ENCODE measurements at places on chromosomes 5 and 9. TPM values are rescaled to one million over a fixed set of nuclear protein-coding genes. Genes with fewer than 3 reads are reported as not detected.

DNA sequence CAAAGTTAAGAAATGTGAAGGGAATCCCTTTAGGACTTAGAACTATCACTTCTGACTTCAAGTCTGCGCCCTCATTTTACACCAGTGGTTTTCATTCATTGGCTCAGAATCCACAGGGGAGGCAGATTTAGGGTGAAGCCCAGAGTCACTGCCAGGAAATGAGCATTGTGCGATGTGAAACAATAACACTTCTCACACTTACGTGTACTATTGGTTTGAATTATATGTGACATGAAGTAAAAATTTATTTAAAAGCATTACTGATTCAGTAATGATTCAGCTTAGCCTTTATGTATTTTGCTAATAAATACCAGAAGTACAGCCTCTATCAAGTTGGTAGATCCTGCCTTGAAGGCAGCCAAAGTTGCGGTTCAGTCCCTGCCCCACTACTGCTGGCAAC, 98.6 kb downstream of the PAM start:
- H3K36me3 ChIP-seq: no peaks in the 10 kb centered on the region
- DNase-seq: no peak
- no peaks in the 10 kb centered on the region for H3K4me1 ChIP-seq
- H3K4me3 ChIP-seq: no peak overlapping the region
- no peak overlapping the region for H3K27ac ChIP-seq

TAF11L2 gene
- not detected for total RNA-seq

GADD45G gene
- total RNA-seq: 16.1 TPM

DNA sequence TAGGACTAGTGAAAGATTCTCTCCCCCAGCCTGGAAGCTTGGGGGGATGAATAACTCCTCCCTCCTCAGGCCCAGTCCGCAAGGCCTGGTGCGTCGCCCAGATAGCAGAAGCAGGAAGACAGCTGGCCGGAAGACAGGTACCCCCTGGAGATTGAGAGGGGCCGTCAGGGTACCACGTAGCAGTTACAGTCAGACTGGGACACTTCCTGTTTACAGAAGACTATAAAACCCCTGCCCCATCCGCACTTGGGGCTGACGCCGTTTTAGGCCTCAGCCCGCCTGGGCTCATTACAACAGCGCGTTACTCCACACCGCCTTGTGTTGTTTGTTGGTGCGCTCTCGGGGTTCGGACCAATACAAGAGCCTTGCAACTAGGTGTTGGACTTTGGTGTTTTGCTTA, 15.4 kb downstream of the SEMA6A start:
- DNase-seq: no peak
- H3K27me3 ChIP-seq: no peaks in the 10 kb centered on the region
- no peak overlapping the region for H3K27ac ChIP-seq
- H3K4me3 ChIP-seq: no peak overlapping the region
- H3K4me1 ChIP-seq: no peaks in the 10 kb centered on the region
- H3K36me3 ChIP-seq: no peaks in the 10 kb centered on the region

- H3K36me3 ChIP-seq: no peaks in the 10 kb centered on the region
- no peak overlapping the region for H3K4me3 ChIP-seq
- H3K4me1 ChIP-seq: no peaks in the 10 kb centered on the region
- H3K27ac ChIP-seq: no peak overlapping the region
- H3K27me3 ChIP-seq: no peaks in the 10 kb centered on the region
Observed at GRCh38 chr5:133663397-133664054, 51.2 kb upstream of the FSTL4 start.

- no peak overlapping the region for H3K4me3 ChIP-seq
- H3K36me3 ChIP-seq: peaks cover 44% of the 10 kb centered on the region
- peaks cover 4% of the 10 kb centered on the region for H3K4me1 ChIP-seq
- no peak overlapping the region for H3K27ac ChIP-seq
Observed at GRCh38 chr9:97600531-97601227, 32.5 kb downstream of the TSTD2 start.

DNA sequence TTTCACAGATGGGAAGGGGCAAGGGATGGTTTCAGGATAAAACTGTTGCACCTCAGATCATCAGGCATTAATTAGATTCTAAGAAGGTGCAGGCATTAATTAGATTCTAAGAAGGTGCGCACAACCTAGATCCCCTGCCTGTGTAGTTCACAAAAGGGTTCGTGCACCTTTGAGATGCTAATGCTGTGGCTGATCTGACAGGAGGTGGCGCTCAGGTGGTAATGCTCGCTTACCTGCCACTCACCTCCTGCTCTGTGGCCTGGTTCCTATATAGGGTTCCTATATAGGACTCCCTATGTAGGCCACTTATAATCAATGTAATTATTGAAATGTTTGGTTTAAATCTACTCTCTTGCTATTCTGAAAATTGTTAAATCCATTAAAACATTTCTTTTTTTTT, 171.0 kb downstream of the MSX2 start:
- no peaks in the 10 kb centered on the region for H3K27me3 ChIP-seq
- H3K4me1 ChIP-seq: no peaks in the 10 kb centered on the region
- no peaks in the 10 kb centered on the region for H3K36me3 ChIP-seq

DNA sequence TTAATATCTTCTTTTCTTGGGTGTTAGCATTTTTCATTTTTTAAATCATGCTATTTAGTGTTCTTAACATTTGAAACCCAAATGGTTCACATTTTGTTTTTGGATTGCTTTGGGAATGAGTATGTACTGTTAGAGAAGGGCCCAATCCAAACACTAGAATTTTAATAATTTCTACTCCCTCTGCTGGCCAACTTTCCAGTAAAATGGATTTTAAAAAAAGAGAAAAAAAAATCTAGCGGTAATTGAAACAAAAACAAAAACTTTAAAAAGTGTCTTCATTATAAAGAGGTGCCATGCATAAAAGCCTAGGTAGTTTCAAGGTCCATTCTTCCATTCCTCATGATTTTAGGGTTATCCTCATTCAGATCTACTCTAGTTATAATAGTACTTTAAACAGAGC, 32.1 kb upstream of the RICTOR start:
- no peak overlapping the region for H3K4me3 ChIP-seq
- no peak overlapping the region for H3K27ac ChIP-seq
- H3K27me3 ChIP-seq: no peaks in the 10 kb centered on the region
- DNase-seq: no peak
- H3K36me3 ChIP-seq: peaks cover 86% of the 10 kb centered on the region

DNA sequence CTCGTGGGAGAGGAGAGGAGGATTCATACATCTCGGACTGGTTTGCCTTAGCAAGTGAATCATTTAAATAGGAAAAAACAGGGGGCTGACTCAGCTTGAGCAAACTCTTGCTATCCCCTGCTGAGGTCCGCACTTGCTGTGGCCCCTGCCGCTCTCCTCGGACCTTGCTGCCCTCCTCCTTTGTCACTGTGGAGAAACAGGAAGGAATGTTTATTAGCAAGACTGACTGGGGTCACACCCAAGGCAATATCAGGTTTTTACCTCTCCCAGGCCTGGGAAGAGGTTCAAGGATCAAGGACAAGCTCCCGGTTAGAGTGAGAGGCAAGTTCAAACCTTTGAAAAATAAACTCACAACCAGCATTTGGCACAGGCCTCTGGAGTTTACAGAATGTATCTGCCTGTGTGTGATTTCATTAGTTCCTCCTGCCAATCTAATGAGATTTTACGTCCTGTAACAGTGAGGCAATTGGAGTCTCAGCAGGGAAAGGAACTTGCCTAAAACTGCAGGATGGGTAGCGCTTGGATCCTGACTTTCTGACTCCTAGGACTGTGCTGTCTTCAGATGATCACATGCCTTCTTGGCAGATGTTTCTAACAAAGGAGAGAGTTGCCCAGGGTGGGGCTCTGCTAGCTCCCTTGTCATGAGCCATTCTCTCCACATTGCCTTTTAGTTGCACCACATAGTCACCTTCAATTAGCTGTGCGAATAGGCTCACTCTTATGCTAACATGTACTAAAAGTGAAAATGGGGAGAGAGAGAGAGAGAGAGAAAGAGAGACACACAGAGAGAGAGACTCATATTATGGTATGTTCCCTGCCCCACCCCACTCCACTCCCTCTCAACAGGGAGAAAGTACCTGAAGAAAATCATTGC, 108.6 kb upstream of the CDKN2B start:
- H3K36me3 ChIP-seq: no peaks in the 10 kb centered on the region
- H3K27ac ChIP-seq: no peak overlapping the region
- no peak for DNase-seq
- H3K4me1 ChIP-seq: no peaks in the 10 kb centered on the region
- no peaks in the 10 kb centered on the region for H3K27me3 ChIP-seq

DNA sequence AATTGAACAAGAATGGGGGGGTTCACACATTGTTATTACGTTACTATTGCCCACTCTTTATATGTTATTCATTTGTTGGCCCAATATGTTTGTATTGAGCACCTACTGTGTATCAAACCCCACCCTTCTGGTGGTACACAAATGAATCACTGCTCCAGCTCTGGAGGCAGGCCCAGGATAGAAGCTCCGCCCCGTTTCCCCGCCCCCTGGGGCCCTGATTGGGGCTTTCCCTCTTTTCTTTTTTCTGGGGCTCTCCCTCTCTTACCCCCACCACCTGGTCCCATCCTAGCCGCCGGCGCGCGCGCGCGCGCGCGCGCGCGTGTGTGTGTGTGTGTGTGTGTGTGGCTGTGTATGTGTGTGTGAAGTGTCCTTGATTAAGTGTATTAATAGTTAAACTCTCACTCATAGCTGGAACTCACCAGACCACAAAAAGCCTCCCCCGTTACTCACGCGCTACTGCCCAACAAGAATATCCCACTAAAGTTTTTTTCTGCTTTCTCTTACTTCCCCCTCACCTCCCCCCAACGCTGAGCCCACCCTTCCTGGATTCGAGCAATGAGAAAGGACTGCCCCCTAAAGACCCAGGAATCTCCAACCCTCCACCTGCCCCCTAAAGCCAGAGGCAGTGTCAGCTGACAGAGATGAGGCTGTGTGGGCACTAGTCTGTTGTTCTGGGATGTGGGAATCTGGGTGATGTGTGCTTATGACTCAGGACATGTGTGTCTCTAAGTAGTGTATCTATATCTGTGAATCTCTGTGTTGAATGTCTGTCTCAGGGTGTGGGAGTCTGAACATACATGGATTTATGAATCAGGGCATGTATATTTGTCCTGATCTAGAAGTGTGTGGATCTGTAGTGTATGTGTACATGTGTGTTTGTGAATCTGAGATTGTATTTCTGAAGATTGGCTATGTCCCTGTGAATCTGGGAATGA, 4.0 kb downstream of the CXXC5 start:
- no peak overlapping the region for H3K27ac ChIP-seq
- peaks cover 67% of the 10 kb centered on the region for H3K27me3 ChIP-seq
- H3K4me1 ChIP-seq: peaks cover 40% of the 10 kb centered on the region
- peak; percentile 41 for DNase-seq

STPG3 gene
- total RNA-seq: not detected

PFN3 gene
- not detected for total RNA-seq

- H3K27ac ChIP-seq: no peak overlapping the region
- no peak for DNase-seq
- H3K4me3 ChIP-seq: no peak overlapping the region
- peaks cover under 1% of the 10 kb centered on the region for H3K27me3 ChIP-seq
Observed at GRCh38 chr5:180156141-180156540, 52.9 kb downstream of the RASGEF1C start.

LHX2 gene
- 0.14 TPM for total RNA-seq

DNA sequence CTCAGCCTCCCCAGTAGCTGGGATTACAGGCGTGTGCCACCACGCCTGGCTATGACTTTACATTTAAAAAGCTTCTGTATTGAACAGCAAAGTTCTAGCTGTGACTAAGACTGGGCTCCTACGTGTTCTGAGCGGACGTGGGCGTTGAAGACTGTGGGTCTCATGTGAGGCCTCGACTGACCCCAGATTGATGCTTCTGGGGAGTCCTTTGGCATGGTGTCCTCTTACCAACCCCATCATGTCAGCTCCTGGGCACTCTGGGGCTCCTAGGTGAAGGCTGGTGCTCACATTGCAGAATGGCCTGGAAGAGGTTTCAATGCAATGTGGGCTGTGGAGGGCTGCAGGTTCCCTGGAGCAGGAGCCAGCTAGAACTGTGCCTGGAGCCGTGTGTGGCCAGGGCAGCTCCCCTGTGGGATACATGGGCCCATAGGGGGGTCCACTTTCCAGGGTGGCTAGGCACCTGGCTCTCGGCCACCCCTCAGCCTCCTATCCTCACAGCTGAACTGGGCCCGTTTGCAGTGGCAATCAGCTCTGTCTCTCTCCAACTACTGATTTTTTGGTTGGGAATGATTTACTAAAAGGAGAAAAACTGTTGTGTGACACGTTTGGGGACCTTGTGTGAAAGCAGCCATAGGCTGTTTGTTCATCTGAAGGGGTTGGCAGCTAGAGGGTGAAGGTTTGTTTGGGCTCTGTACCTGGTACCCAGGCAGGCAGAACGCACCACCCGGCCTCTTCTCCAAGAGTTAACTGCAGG, 29.7 kb downstream of the SLC25A25 start:
- peaks cover 47% of the 10 kb centered on the region for H3K36me3 ChIP-seq
- peaks cover 71% of the 10 kb centered on the region for H3K4me1 ChIP-seq
- no peaks in the 10 kb centered on the region for H3K27me3 ChIP-seq
- no peak overlapping the region for H3K4me3 ChIP-seq

- no peaks in the 10 kb centered on the region for H3K27me3 ChIP-seq
- no peaks in the 10 kb centered on the region for H3K4me1 ChIP-seq
- no peak overlapping the region for H3K27ac ChIP-seq
- H3K36me3 ChIP-seq: no peaks in the 10 kb centered on the region
Observed at GRCh38 chr9:9392755-9393154, 1220.0 kb downstream of the PTPRD start.

- H3K27me3 ChIP-seq: no peaks in the 10 kb centered on the region
- H3K36me3 ChIP-seq: no peaks in the 10 kb centered on the region
- no peak overlapping the region for H3K4me3 ChIP-seq
- H3K4me1 ChIP-seq: no peaks in the 10 kb centered on the region
- no peak overlapping the region for H3K27ac ChIP-seq
Observed at GRCh38 chr5:128667152-128667551, 129.1 kb upstream of the FBN2 start.

DNA sequence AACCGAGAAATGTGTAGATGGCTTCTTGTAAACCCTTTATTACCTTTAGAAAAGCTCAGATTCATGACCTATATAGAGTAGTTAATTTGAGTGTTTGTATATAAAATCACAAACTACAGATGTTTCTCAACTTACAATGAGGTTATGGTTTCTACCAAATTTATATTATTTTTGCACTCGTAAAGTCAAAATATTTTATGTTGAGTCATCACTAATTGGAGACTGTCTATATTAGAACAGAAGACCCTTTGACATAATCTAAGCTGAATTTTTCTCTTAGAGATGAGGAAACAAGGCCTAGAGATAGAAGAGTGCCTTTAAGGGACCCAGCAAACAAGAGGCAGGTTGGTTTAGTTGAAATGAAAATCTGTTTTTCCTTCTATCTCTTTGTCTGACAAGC, 20.0 kb upstream of the NMUR2 start:
- H3K4me3 ChIP-seq: no peak overlapping the region
- H3K36me3 ChIP-seq: no peaks in the 10 kb centered on the region
- H3K27me3 ChIP-seq: no peaks in the 10 kb centered on the region
- H3K4me1 ChIP-seq: no peaks in the 10 kb centered on the region
- H3K27ac ChIP-seq: no peak overlapping the region

DNA sequence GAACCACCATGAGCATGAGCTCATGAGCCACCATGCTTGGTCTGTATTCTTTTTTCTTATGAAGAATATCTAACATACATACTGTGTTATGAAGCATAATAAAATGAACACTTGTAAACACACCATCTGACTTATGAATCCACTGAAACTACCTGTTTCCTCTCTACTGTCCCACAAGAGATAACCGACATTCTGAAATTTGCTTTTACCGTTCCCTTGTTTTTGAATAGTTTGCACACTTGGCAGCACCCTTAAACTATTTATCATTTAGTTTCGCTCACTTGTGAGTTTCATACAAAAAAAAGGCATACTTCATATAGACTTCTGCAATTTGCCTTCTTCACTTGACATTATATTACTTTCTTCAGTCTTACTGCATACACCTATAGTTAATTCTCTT, 8.9 kb downstream of the LARS1 start:
- no peaks in the 10 kb centered on the region for H3K27me3 ChIP-seq
- no peak overlapping the region for H3K4me3 ChIP-seq
- H3K36me3 ChIP-seq: peaks cover 49% of the 10 kb centered on the region
- H3K27ac ChIP-seq: no peak overlapping the region

GDA gene
- not detected for total RNA-seq

CNTNAP3 gene
- total RNA-seq: not detected

All from CD4-positive, alpha-beta T cell (primary cell).